Motor neuron (in vitro differentiated cells): ENCODE measurements at places on chromosomes 5 and 9. TPM values are rescaled to one million over a fixed set of nuclear protein-coding genes. Genes with fewer than 3 reads are reported as not detected.

Gene BRD3
- total RNA-seq: 31.4 and 36.3 TPM in 2 replicates

GRCh38 chr9:131020862-131021261 is 11.9 kb downstream of the LAMC3 start:
- no peak for ATAC-seq

GRCh38 chr5:68405784-68406743 is 190.5 kb downstream of the PIK3R1 start:
- ATAC-seq: no peak

DNA sequence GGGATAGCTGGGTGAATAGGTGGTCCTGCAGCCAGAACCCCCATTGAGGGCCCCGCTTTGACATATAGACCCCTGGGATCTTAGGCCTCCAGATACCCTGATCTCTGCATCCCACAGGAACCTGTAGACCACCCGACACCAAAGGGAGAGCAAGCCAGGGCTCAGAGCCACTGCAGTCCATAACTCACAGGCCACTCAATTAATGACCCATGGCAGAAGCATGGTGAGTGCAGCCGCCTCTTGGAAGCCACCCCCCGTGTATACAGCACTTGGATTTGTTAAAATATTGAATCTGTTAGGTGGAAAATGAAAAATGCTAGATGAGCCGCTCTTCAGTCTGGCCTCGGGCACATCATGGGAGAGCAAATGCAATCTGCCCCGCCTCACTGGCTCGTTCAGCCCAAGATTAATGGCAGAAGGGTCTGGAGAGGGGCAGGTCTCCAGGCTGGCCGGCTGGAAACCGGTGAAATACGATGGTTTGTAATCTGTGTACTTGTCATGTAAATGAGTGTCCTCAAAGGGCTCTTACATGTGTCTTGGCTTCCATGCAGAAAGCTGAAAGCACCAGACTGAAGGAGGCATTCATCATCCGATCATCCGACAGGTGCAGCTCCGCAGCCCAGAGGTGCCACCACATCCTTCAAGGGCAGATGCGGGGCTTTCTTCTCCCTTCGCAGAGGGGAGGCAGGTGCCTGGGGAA is 111.3 kb downstream of the OLFM1 start:
- ATAC-seq: no peak

- no peak for ATAC-seq
Measured at GRCh38 chr5:83507431-83507830, 35.9 kb downstream of the VCAN start.

GRCh38 chr9:120513825-120514396 is 66.1 kb downstream of the CDK5RAP2 start:
- ATAC-seq: no peak

GRCh38 chr5:98368141-98368540 is 405.3 kb upstream of the RGMB start:
- no peak for ATAC-seq

DNA sequence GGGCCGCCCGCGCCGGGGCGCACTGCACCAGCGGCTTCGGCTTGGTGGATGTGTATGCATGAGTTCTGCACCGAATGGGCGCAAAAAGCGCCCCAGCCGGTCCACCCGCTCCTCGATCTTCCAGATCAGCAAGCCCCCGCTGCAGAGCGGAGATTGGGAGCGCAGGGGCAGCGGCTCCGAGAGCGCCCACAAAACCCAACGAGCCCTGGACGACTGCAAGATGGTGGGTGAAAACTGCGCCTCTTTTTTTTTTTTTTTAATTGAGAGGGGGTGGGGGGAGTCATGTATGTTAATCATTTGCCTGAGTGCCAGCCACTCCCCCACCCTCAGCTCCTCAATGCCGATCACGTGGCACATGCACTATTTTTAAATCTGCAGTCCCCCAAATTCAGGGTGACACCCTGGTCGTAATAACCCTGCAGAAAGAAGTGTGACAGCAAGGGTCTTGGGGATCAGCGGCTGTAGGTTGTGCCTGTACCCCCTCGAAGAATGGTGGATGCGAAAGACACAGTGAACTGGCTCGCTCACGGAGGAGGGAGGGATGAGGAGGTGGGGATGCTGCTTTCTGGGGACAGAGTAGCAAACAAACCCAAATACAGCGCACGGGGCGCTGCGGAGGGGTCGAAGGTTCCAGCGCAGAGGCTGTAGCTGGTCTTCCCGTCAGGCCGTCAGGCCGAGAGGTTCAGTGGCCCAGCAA is 900 bp downstream of the RGS7BP start:
- peak; percentile 14 for ATAC-seq

DNA sequence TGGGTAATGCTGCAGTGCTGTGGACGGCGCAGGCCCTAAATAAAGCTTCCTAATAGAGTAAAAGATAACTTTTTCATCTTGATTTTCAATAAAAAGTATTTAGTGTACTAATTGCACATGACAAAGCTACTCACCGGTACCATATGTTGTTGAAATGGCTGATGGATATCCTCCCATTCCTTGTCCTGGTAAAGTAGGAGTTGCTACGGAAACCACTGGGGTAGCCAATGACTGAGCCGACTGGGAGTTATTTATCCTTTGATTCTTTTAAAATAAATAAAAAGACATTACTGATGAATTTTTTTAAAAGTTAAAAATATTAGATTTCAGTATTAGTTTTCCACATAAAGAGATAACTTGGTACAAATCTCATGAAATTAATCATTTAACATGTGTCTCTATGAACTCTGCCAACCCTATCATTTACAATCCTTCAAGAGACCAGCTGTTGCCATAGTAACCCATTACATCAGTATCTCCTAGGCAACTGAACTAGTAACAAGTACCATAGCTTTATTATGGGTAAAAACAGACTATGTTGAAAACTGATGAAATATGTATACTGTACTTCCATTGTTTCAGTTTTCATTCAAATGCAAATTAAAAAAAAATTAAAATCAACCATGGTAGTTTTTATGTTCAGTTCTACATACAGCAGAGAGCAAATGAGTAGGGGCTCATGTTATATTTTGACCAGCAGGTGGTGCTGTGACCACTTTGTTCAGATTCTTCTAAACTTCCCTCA is 153.7 kb downstream of the MEF2C start:
- peak; percentile 95 for ATAC-seq

DNA sequence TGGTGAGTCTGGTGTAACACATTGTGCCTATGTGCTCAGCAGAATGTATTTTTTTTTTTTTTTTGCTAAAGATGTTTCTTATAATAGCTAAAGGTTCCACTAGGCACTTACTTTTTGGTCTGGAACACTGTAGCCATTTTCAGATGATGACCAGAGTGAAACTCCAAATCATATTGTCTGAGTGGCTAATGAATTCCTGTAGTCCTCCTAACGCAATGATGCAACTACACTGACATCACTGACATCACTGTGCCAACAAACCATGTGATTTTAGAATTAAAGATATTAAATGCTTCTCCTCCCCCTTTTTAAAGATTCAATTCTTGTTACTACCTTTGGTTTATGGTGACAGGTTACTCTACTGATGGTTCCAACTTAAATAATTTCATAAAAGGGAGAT is 28.8 kb downstream of the JAKMIP2 start:
- peak; percentile 43 for ATAC-seq

Gene MORN5
- total RNA-seq: 1.6 and 2.2 TPM in 2 replicates

Gene SPATA31A3
- total RNA-seq: 0.05 and 0.13 TPM in 2 replicates

- no peak for ATAC-seq
Measured at GRCh38 chr5:107361945-107362344, 308.8 kb downstream of the EFNA5 start.

DNA sequence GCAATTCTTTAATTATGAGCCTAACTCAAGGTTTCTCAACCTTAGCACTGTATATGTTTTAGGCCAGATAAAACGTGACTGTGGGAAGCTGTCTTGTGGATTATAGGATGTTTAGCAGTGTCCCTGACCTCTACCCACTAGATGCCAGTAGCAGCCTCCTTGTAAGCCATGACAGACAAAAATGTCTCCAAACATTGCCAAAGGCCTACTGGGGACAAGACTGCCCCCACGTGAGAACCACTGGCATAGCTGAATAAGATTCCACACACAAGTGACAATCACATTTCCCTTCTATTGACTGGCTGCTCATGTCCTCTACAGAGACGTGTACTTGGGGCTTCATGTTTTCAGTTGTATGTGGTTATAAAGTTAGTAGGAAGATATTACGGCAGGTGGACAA is 55.4 kb downstream of the GOLM1 start:
- ATAC-seq: no peak

Gene TCOF1
- 45.6 and 51.4 TPM in 2 replicates for total RNA-seq

Gene PLAC8L1
- total RNA-seq: 0.36 and 0.75 TPM in 2 replicates

DNA sequence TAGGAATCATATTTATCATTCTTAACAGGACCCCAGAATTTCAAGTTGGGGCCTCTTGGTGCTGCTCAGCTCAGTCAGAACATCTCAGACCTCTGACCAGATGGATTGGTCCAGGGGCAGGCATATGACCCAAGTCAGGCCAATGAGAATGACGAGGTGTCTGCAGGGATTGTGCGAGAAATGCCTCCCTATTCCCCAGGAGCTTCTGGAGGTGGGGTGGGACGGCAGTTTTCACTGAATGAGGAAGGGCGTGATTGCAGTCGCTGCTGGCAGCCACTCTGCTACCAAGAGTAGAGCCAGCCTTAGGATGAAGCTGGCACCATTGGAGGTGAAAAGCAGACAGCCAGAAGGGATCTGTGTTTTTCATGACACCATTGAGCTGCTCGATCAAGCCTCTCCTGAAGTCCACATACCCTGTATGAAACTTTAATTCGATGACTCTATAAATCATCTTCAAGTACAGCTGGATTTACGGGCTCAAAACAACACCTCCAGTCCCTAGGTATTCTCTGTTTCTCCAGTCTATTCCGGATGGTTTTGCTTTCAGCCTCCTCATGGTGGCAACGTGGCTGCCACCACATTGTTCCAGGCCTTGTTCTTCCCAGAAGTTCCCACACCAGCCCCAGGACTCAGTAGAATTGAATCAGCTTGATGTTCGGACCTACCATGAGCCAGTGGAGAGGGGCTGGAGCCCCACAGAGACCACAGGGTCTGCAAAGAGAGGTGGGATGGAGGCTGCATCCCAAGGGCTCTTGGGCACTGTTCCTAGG is 70.2 kb upstream of the ADAMTS2 start:
- ATAC-seq: no peak

GRCh38 chr5:3077684-3078083 is 326.2 kb upstream of the IRX2 start:
- ATAC-seq: no peak

Gene SLC45A2
- 0.62 and 0.68 TPM in 2 replicates for total RNA-seq

DNA sequence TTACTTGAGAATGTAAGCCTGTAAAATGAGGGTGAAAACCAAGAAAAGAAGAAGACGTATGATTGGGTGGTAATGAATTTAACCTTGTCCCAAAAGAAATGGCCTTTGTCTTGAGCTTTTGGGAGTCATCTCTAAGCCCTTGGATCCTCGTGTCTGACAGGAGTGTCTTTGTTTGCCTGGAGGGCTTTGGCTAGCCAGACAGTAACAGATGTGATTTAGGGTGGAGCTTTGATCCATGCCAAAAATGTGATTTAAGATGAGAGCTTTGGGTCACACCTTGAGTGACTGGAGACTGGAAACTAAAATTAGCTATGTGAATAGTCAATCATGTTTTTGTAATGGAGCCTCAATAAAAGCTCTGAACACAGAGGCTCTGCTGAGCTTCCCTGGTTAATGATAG is 25.9 kb upstream of the ZFAND5 start:
- ATAC-seq: no peak

Gene HNRNPH1
- total RNA-seq: 1,059 and 1,221 TPM in 2 replicates

DNA sequence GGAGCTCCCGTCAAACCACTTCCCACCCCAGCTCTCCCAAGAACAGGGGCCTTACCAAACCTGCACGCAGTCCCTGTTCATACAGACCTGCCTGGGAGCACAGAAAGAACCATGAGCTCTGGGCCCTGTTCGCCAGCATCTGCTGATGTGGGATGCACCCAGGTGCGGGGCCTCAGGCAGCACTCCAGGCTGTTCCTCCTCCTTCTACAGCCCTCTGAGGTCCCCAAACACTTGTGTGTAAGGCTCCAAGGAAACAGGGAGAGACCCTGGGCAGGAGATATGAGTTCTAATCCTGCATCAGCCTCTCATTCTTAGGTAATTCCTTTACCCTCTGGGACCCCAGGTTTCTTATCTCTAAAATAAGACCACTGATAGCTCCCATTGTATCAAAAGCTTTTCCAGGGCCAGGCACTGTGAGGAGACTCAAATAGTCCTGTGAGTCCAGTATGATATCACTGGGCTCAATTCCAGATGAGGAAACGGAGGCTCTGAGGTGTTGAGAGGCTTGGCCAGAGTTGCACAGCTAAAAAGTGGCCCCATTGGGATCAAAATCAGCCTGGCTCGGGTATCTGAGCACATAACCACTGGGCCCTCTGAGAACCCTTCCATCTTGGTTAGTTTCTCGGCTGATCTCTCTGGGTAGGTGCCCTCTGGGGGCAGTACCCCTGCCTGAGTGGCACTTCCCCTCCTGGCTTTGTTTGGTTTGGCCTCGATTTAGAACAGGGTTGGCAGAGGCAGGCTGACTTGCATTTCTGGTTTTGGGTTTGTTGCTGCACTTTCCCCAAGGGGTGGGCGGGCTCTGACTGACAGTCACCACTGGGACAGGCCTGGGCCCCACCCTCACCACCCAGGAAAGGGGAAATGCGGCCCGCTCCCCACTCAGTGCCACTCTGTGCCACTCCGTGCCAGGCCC is 116.8 kb downstream of the RGS3 start:
- ATAC-seq: no peak

GRCh38 chr5:118937393-118938061 is 50.8 kb downstream of the DTWD2 start:
- ATAC-seq: no peak

Gene EIF4E1B
- 0.54 and 0.75 TPM in 2 replicates for total RNA-seq

GRCh38 chr9:130931508-130932254 is 7.4 kb downstream of the FIBCD1 start:
- ATAC-seq: no peak

DNA sequence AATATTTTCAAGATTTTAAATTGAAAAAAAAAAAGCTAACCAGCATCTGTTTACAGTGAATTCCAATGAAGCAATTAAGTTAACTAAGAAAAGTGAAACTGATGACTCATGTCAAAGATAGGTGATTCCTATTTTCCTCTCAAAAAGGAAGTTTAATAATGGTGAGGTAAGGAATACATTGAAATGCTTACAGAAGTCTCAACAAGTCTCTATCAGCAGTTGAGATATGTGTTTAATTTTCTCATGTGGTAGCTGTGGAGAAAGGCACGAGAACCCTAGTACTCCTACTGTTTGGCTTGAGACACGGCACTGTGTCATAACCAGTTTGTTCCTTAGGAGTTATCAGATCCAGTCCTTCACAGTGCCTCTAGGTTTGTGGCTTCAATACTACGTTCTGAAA is 114.5 kb downstream of the SLC25A46 start:
- ATAC-seq: no peak

DNA sequence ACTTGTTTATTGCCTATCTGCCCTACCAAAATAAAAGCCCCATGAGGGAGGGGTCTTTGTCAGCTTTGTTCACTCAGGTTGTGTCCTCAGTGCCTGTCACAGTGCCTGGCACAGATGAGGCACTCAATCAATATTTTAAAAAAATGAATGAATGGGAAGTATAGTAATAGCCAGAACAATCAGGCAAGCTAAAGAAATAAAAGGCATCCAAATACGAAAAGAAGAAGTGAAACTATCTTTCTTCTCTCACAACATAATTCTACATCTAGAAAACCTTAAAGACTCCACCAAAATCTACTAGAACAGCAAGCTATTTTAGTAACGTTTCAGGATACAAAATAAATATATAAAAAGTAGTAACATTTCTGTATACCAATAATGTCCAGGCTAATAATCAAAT is 37.8 kb upstream of the C5orf63 start:
- no peak for ATAC-seq
